ENCODE measurements at places on chromosomes 2 and 18.
A peak's percentile ranks its signal among the peaks of the same experiment; 100 is the strongest.

GRCh38 chr2:192082121-192082520 is 112.6 kb downstream of the TMEFF2 start:
- no peak for DNase-seq

GRCh38 chr2:103529798-103530502 is 768.1 kb downstream of the TMEM182 start:
- no peak for DNase-seq

GRCh38 chr2:20356042-20356441 is 5.4 kb upstream of the PUM2 start:
- no peak for DNase-seq

DNA sequence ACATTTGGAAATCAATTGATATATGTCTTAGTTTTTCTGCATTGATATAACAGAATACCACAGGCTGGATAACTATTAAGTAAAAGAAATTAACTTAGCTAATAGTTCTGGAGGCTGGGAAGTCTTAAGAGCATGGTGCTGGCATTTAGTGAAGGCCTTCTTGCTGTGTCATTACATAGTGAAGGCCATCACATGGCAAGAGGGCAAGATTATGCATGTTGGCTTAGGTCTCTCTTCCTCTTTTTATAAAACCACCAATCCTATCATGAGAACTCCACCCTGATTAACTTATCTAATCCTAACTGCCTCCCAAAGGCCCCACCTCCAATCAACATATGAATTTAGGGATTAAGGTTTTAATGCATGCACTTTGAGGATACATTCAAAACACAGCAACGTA is 225.5 kb upstream of the VRK2 start:
- DNase-seq = no peak

- peak; percentile 64 for DNase-seq
These were observed 16.6 kb downstream of the NIF3L1 start for GRCh38 chr2:200905618-200906296.

DNA sequence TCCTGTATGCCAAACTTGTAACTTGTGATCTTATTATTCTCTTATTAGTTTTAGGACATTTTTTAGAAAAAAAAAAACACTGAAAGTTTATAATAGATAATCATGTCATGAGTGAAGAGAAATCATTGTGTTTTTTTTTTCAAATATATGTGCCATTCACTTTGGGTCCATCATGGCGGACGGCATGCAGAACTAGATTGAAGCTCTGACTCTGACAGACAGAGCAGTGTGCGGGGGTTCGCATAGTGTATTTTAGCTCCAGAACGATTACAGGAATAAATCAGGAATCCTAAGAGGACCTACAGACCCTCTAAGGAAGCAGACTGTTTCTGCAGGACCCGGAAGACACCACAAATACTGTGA is 484.4 kb upstream of the REG3G start:
- DNase-seq = no peak

DNA sequence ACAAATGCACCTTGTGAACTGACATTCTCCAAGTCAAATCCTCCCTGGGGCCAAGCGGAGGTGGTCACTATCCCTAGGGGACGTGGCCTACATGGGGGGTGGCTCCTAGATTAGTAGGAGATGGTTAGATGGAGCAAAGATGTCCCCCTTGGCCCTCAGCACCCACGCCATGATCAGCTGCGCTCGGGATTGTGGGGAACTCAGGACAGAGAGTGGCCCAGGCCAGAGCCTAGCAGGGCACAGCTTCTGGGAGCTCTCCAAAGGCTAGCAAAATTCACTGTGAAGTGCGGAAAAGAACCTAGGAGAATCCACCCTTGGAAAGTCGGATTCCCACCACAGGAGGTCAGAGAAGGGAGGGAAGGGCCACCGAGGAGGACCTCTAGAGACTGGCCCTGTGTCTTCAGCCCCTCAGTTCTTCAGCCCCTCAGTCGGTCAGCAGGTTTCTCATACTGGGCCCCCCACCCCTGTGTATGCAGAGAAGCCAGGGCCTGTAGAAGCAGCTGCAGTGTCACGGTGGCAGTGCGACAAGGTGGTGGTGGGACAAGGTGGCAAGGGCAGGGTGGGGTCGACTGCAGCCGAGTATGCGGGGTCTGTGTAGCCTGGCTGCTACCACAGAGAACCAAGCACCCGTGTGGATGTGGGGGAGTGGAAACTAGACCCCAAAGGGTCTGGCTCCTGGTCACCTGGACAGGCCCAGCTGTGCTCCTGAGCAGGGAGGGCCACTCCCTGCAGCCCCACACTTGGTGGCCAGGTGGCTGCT is 18.4 kb downstream of the GPR55 start:
- no peak for DNase-seq

All from GM10248 (cell line).